ENCODE measurements at places on chromosomes 1 and 21.

GRCh38 chr1:214506972-214507431, 44.4 kb downstream of the PTPN14 start:
- DNase-seq, result no peak

DNA sequence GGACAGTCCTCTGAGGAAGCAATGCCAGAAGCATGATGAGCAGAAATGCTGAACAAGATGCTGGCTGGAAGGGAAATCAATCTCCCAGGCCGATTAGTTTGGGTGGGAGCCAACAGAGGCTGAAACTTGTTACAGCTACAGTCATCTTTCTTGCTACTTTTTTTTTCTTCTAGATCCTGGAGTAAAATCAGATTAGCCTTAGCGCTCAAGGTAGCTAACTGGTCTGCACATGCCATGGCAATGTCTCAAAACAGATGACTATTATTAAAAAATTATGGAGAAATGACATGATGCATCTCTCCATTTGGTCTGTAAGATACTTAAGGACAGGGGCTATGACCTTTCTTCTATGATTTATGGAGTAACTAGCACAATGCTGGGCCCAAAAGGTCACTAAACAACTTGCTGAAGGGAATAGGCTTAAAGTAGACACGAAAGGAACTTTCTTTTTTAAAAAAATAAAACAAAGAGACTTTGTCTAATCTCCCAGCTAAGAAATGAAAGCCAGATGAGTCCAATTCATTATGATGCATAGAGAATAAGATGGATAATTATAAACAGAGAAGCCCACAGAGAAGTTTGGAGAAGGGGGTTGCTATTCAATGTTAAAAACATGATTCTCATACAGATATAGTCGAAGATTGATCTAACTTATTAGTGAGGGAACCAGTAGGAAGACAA, 42.5 kb downstream of the UTP25 start:
- no peak for DNase-seq

- DNase-seq, result no peak
These were observed 45.9 kb upstream of the PUM1 start for GRCh38 chr1:31111290-31111951.

GRCh38 chr1:193588311-193589082, 402.1 kb upstream of the B3GALT2 start:
- no peak for DNase-seq

GRCh38 chr1:93178418-93178817, 1.8 kb downstream of the TMED5 start:
- DNase-seq, result no peak

GRCh38 chr1:23421753-23422240, 2.8 kb downstream of the TCEA3 start:
- DNase-seq, result no peak

- DNase-seq, result no peak
These were observed 8.1 kb downstream of the RERE start for GRCh38 chr1:8809342-8809736.

DNA sequence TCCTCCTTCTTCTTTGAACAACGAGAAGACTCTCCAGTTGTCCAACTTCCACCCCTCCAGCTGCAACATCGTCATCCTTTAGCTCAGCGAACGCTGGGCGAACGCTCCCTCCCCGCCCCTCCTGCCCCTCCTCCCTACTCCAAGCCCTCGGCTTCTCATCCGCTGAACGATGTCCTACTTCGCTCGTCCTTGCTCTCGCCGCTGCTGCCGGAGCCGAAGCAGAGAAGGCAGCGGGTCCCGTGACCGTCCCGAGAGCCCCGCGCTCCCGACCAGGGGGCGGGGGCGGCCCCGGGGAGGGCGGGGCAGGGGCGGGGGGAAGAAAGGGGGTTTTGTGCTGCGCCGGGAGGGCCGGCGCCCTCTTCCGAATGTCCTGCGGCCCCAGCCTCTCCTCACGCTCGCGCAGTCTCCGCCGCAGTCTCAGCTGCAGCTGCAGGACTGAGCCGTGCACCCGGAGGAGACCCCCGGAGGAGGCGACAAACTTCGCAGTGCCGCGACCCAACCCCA, at the start of gene BCAN:
TSS of gene BCAN (plus strand) at position 357 of the 504 bp plus-strand sequence. CDS start 3,938 bp downstream, outside the sequence.
- no peak for DNase-seq

DNA sequence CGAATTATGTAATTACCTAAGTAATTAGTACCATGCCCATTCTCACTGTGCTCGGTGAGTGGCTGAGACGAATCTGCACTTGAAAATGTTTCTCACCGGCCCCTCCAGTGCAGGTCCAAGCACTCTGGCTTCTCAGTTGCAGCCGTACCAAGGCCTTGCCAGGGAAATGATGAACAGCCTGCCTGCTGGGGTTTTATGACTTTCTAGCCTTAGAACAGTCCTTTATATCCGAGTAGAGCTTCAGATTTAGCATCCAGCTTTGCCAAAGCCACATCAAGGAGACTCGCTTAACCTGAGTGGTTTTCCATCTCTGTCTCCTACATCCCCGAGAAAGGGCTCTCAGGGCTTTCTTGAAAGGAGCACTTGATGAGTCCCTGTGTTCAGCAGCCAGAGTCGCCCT, 83.4 kb downstream of the GREM2 start:
- DNase-seq, result no peak

- DNase-seq, result no peak
These were observed 18.5 kb downstream of the CLCA1 start for GRCh38 chr1:86487131-86487810.

- DNase-seq, result no peak
These were observed 72.5 kb downstream of the ARHGEF10L start for GRCh38 chr1:17611991-17612390.

DNA sequence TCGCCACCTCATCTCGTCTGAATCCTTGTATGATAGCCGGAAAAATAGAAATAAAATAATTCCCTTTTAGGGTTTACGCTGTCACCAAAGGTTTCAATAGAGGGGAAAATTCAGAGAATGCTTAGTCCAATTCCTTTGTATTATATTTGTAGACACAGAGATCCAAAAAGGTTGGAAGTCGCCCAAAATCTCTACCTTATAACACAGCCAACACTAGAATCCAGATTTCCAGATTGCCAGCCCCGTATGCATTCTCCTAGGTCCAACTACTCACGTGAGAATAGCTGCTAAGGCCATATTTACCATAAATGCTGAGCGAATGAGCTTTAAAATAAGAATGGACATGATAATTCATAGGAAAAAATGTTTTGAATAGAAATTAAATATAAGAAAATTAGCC, 124.5 kb downstream of the KCNK1 start:
- DNase-seq, result no peak

- DNase-seq, result no peak
These were observed 157.2 kb upstream of the NFIA start for GRCh38 chr1:60924964-60925798.

DNA sequence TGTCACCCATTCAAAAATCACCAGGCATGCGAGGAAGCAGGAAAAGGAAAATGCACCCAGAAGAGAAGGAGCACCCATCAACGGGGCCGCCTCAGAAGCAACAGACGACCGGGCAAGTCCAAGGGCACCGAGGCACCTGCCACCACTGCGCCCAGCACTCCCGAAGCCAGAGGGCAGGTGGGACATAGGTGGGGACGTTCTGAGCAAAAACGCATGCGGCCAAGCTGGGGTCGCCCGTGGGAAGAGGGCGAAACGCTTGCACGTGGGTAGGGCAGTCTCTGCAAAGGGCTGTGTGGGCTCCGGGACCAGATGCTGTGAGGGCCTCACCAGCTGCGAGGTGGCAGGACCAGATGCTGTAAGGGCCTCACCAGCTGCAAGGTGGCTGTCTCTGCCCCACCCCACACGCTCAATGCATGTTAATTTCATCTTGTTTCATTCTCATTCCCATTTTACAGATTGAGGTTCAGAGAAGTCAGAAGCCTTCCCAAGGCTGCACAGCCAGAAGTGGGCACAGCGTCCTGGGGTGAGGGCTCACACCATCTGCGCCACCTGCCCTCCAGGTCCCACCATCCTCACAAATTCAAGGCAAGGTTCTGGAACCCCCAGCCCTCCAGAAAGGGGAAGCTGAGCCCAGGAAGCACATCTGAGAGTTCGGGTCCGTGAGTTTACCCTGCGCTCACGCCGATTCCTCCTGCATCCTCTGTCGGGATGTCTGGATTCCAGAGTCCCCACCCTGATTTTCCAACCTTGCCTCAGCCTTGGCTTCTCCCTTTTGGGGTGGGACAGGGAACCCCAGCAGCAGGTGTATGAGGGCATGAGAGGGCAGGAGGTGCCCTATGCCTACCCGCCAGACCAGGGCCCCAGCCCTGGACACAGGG, 8.2 kb upstream of the SAMD11 start:
- no peak for DNase-seq

DNA sequence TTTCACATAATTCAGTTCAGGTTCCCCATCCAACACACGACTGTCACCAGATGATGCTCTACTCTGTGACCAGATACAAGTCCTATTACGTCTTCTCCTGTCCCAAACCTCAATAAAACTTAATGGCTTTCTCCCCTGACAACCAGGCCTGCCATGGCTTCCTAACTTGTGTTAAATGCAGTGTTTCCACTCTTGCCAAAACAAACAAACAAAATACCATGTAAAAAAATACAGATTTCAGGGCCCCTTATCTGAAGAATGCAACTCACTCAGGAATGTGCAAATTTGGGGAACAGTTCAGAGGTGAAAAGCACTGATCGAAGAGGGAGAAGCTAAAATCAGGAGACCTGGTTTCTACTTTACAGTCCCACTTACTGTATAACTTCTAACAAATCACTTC, 863 bp upstream of the NUF2 start:
- DNase-seq, result no peak

- no peak for DNase-seq
These were observed 15.3 kb upstream of the ZNF678 start for GRCh38 chr1:227548119-227548397.

- DNase-seq, result no peak
These were observed 1.1 kb downstream of the RASAL2 start for GRCh38 chr1:178094739-178095645.

DNA sequence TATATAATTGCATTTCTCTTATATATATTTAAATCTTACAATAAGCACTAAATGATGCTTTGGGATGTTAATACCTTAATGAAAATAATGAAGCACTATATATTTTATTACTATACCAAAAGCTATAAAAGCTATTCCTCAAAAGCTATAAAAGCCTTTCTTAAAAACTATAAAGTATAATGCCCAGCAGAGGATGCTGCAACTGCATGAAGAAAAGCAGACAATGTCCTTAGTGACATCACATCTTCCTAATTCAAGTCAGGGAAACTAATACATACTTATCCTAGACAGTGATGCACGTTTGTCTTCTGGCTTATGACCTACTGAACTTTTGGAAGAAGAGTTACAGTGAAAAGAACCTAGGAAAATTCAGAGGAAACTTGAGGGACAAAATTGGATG, 13.6 kb upstream of the C1orf185 start:
- DNase-seq, result no peak

DNA sequence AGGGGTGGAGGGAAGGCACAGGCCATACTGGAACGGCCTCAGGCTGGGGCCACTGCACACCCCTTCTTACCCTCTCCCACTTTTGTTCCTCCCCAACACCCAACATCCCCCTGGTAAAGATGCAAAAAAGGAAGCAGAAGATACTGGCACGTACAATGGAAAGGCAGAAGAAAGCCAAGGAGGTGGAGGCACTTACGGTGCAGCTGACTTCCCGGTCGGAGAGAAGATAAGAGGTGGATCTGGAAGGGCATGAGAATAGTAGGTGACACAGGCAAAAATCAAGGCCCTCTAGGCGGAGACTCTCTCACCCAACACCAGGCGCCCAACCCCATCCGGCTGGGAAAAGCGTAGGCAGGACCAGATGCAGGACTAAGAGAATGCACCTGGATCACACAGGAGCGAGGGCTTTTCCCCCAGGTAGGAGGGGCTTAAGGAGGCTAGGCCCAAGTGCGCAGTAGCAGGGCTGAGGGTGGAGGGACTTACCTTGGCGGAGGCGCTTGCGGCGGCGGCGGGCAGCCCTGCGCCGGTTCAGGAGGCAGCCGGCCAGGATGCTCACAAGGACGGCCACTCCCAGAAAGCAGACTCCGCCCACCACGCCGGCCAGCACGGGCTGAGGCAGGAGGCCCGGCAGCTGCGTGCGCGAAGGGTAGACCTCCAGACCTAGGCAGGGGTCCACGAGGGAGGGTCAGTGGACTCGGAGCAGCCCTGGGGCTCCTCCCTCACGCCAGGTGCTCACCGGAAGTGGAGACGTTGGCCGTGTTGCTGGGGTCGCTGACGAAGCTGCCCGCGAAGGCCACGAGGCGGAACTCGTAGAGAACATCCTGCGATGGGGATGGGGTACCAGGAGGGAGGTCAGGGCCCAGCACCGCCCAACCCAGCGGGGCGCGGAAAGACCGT, 4.1 kb upstream of the TAGLN2 start:
- no peak for DNase-seq

All from stimulated activated CD8-positive, alpha-beta memory T cell treated with anti-CD3 and anti-CD28 coated beads, Interleukin-7, amount 100 ng/mL, for 24 hours (primary cell).